Natural killer cell treated with Interleukin-12 subunit alpha and Interleukin-12 subunit beta and Interleukin-15 and Interleukin-18, amount 100 ng/mL, for 72 hours (primary cell): ENCODE measurements at places on chromosomes 7 and 10.

DNA sequence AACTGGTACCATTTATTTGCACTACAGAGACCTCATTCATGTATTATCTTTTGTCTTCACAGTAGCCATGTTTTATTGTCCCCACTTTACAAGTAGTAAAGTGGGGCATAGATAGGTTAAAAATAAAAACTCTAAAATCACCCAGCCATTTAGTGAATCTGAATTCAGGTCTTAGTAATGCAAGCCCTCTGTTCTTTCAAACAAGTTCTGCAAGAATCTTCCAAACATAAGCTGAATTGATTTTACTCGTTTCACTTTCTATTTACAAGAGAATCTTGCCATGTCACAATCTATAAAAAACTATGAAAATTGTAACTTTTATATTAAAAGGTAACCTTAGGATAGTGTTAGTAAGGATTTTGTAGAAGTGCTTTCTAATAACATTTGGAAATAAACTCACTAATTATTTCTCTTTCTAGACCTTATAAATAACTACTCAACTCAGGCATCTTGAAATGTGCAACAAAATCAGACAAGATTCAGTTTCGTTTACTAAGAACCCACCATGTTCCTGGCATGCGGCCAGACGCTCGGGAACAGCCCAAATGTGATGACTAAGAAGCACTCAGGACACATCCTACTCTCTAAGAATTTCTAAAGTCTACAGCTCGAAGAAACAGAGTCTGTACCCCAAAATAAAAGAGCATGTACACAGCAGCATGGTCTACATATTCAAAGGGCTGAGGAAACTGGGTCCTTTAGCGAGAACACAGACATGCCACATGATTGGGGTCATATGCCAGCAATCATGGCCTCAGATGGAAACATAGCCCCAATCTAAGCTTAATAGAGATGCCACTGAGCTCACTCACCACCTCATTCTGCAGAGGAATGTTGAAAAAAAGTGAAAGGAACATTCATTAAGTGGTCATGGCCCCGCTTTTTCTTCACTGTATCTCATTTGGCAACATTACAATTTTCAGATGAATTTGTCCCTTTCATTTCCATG is 167.6 kb downstream of the AMPH start:
- DNase-seq = peak; percentile 71

DNA sequence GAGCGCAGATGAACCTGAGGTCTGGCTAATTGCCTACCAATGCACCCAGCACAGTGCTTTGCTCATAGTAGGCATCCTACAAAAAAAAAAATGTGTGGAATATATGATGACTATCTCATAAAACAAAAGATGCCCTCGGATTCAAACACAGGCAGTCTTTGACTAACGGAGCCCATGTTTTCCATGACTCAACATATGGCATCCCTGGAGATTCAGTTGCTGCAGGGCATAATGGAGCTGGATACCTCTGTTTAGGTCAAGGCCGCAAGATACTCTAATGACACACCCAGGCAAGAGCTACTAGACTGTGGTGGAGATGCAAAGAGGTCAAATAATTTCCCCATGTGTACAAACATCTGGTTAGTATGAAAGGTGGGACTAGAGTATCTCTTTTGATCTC is 16.3 kb downstream of the CUBN start:
- DNase-seq = no peak

GRCh38 chr10:29140991-29141390 is 147.9 kb upstream of the LYZL1 start:
- no peak for DNase-seq

- DNase-seq = peak; percentile 67
Measured at GRCh38 chr7:45259966-45260646, 102.5 kb downstream of the RAMP3 start.

DNA sequence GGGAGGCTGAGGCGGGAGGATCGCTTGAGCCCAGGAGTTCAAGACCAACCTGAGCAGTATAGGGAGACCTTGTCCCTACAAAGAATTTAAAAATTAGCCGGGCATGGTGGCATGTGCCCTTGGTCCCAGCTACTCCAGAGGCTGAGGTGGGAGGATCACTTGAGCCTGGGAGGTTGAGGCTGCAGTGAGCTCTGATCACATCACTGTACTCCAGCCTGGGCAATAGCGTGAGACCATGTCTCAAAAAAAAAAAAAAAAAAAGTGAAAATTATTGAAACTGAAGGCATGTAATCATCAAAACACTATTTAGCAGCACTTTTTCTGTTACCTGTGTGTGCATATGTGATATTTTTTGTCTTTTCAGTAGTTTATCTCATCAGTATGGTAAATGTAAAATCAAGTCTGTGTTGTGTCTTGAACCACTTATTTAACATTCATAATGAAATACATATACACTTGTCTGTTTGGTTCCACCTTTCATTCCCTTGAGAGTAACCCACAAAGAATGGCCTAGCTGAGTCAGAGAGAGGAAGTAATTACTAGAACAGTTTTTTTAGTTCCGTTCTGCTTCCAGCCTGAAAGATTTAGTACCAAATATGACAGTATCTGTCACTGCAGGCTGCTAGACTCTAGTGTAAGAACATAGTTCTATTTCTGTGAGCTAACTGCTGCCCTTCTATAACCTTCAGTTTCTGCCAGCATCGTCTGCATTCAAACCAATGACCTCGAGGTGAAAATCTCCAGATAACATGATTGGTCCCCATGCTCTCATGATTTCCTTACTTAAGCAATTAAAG is 68.6 kb downstream of the MMRN2 start:
- DNase-seq = no peak

DNA sequence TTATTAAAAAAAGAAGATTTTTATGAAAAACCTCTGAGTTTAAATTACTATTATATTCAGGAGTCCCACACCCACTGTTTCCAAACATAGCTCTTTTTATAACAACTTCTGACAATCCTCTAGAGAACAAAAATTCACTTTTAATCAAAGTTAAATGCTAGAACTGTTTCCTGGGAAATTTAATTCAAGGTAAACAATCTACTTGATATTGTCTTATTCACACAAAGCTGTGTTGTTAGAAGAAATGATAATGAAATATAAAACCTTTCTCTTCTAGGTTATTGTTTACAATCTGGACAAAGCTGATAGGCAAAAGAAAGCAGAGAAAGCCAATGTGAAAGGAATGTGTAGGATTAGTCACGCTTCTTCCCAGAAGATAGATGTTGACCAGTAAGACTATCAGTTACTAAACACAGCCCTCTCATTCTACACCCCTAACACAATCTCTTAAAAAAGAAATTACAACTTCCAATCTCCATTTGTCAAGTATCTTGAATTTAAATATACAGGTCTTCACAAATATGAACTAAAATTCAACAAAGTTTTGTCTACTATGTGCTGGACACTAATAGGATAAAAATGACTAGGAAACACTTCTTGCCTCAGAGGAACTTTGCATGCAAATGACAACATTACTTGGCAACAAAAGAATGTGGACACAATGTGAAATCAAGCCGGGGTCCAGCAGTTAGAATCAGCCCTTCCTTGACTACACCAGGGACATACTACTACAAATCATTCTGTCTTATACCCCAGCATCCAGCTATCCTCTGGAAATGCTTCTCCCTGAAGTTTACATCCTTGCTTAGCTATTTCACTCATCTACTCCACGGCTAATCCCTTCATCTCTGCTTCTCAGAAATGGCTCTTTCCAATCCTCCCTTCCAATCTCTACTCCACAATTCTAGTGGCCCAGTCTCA is 123.7 kb downstream of the IMMP2L start:
- DNase-seq = no peak

GRCh38 chr10:36302086-36302485 is 660.0 kb upstream of the FZD8 start:
- no peak for DNase-seq

- DNase-seq = no peak
Measured at GRCh38 chr7:45578467-45578866, 4.3 kb downstream of the ADCY1 start.

DNA sequence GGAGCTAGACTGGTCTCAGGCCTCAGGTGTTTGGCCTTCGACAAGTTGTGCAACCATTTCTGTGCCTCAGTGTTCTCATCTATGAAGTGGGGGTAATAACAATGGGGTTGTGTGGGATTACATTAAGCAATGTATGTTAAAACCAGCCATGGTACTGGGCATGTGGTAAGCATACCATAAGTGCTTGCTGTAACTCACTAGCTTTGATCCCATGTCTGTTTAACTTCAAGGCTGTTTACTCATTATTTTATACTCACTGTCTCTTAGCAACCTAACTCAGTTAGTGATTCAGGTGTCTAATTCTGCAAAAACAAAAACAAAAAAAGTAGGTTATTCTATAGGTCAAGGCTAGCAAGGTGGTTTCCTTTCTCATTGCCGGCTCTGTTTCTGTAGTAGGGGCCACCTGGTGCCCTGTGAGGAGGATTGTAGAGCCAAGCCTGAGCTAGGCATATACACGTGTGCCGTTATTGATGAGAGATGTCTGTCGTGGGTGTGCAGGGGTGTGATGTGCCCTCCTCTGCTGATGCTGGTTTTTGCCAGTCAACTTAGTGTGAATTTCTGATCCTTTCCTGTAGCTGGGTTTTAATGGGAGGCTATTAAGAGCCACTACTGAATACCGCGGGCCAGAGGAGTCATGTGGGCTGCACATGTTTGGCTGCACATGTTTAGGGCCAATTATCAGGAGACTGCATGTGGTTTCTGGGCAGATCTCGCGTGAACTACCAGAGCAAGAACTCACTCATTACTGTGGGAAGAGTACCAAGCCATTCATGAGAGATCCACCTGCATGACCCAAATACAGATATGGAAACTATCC is 56.2 kb downstream of the EEPD1 start:
- no peak for DNase-seq

- DNase-seq = no peak
Measured at GRCh38 chr7:16078076-16078952, 343.0 kb downstream of the CRPPA start.

DNA sequence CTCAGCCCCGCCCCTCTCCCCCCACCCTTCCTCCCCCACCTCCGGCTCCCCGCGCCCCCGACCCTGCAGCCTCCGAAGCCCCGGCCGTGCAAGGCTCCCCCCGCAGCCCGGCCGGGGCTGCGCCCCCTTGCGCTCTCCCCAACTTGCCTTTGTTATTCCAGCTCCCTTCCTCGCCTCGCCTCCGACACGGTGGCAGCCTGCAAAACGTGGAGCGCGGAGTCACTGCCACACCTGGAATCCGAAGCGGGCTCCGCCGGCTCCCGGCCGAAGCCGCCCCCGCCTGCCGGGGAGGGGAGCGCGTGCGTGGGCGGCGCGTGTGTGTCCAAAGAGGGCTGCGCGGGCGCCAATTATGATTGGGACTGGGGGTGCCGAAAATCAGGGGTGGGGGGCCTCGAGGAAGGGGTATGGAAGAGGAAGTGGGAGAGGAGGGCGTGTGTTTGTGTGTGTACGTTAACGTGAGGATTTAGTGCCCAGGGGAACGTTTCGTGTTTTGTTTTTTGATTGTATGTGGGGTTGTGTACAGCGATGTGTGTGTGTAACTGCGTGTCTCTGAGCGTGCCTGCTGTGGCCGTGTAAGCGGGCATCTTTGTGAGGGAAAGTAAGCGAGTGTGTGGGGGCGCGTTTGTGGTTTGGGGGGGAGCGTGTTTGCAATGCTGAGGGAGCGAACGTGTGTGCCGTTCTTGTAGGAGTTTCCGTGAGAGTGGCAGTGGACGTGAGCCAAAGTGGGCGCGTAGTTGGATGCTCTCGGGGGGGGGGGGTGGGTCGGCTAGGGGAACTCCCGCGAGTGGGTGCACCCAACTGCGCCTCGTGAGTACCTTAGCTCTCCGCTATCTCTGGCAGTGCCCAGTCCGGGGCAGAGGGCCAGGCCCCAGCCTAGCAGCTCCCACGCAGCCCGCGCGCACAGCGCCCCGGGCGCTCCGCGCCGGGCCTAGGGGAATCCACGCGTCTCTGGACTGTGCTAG is 1.2 kb upstream of the ZMIZ1 start:
- DNase-seq = peak; percentile 82

GRCh38 chr7:2559283-2559950 is 638 bp downstream of the IQCE start:
- DNase-seq = peak; percentile 64

GRCh38 chr7:143429770-143430698 is 13.2 kb upstream of the TAS2R60 start:
- DNase-seq = no peak

DNA sequence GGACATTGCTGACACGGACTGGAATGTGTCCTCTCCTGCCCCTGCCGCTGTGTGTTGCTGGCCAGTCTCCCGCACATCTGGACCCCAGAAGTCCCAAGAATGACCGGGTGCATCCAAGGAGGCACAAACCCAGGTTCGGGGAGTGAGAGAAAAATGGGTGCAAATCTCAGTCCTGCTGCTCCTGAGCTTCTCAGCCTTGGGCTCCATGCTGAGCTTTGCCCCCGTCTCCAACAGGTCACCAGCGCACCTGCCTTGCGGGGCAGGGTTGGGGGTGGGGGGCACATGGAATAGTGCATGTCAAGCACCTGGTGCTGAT is 6.0 kb upstream of the NANOS1 start:
- DNase-seq = no peak

GRCh38 chr10:124003871-124004662 is 89.3 kb downstream of the CHST15 start:
- DNase-seq = peak; percentile 42

- DNase-seq = no peak
Measured at GRCh38 chr10:110317866-110318850, 13.4 kb upstream of the SMNDC1 start.

DNA sequence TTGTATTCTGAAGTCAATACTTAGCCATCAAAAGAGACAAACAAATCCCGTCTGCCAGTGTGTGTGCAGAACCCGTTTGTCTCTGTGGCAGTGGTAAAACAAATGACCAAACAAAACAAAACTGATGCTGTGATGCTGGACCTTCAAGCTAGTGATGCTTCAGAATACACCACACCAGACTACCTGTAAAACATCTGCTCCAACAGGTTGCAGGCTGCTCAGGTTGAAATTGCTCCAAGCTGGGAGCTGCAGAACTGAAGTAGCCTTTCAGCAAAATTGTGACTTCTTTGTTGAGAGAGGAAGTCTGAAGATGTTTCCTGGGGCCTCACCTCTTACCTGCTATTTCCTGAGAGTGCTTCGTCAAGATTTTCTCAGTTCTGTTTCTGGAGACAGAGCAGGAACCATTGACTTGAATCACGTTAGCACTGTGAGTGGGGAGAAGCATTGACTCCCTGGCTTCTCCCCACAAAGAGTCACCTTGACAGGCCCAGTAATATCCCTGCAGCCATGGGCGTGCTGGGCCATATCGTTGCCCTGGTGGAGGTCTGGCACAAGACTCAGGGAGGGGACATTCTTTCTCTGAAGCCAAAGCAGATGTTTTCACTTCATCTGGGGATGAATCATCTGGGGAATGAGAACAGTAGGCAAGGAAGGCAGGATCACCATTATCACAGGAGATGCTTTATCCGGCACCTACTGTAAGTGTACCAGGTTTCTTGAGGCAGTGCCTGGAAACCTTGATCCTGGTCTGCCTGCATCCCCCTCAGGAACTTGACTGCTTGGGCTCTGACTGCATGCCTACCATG is 80.2 kb downstream of the RBM20 start:
- DNase-seq = no peak
